ENCODE measurements at places on chromosomes 5 and 9.

GRCh38 chr5:1274471-1274870 is 20.4 kb downstream of the TERT start:
- no peak for DNase-seq

DNA sequence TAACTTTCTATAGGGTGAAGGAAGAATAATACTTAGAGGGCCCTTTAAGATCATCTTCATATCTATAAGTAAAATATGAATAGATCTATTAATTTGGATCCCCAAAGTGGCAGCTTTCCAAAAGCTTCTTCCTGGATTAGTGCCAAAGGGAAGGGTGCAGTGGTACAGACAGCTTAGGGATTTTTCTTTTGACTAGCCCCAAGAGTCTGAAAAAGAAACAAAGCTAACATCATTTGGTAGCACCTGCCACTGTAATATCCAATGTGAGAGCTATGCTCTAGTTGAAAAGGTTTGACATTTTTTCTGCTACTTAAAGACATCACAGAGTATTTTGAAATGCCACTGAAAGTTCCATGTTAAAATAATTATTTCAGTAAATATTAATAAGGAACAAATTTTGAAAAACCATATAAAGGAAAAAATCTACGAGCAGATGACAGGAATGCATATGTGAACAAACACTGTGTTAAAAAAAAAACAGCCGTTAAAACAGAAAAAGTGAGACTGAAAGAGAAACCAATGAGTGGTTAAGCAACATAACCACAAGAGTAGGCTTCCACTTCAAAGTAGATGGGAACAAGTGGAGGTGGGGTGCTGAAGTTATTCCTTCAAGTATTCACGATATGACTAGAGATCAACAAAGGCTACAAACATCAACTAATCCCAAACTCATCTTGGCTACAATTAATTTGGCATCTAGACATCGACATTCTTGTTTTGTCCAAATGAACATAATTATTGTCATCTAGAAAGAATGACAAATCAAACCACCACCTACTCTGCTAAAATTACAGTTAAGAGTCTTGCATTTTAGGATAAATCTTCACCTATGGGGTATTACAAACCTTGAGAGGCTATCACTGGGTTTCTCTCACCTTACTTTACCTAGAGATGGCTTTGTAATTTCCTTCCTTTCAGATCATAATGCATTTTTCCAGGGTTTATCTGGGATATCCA is 137.5 kb downstream of the CPLANE1 start:
- no peak for DNase-seq

- DNase-seq = no peak
These were observed 1.4 kb downstream of the MLLT3 start for GRCh38 chr9:20620650-20621470.

- no peak for DNase-seq
These were observed 97.5 kb upstream of the FREM1 start for GRCh38 chr9:15007698-15008097.

GRCh38 chr9:99058964-99059921 is 45.7 kb upstream of the TGFBR1 start:
- DNase-seq = no peak

GRCh38 chr9:135130207-135130976 is 42.9 kb downstream of the OLFM1 start:
- no peak for DNase-seq

DNA sequence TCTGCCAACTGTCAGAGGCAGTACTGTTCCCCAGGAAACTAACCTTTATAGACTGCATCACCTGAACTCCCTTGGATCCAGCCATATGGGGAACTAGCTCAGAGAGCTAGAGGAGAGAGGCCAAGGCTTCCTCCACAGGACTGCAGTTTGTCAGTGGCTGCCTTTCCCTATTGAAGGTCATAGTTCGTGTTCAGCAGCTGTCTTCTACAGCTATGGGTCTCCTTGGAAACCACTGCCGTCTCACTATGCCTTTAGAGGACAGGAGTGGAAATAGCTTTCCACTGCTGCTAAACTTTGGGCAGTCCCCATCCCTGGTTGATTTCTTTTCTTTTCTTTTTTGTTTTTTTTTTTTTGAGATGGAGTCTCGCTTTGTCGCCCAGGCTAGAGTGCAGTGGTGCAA is 4.4 kb upstream of the SLIT3 start:
- no peak for DNase-seq

DNA sequence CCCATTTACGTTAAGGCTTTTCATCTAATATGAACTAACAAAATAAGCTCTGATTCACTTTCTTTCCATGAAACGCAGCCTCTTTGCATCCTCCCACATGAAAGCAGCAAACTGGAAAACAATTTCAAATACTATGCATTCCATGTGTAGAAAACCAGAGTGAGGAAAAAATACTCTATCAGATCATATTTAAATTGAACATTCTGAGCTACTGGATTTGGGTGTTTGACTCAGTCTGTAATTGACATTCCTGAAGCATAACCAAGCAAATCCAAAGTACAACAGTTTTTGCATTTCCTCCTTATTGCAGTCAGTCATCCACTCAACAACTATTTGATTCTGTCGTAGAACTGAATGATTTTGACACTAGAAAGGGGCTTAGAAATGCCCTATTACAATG is 399.1 kb upstream of the NMUR2 start:
- DNase-seq = no peak

- no peak for DNase-seq
These were observed 61.9 kb downstream of the NSD1 start for GRCh38 chr5:177195307-177195952.

DNA sequence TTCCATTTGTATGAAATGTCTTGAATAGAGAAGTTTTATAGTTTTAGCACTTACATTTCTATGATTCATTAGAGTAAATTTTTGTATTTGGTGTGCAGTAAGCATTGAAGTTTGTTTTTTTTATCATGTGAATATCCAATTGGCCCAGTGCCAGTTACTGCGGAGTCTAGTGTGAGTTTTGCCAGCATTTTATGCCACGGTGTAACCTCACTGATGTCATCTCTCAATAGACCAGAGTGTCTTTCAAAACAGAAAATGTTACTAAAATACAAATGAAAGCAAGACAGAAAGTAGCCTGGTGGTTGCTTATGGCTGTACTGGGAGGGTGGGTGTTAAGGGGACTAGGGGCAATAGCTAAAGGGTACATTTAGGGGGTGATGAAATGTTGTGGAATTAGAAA is 62.8 kb downstream of the IPPK start:
- no peak for DNase-seq

DNA sequence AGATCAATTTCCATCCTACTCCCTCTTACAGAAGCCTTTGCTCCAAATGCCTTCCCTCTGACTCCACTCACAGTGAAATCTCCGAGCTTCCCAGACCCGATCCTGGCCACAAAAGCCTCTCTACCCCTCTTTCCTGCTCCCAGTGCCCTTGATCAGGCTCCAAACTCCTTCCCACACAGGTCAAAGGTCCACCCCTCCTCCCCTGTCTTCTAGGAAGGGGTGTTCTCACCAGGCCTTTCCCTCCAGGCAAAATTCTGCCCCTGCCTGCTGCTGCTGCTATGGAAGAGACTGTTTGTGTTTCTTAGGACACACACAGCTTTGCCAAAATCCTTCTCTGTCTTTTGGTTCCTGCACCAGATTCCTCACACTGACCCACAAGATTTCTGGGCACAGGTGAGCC is 85.8 kb upstream of the ALDH1A1 start:
- DNase-seq = no peak

DNA sequence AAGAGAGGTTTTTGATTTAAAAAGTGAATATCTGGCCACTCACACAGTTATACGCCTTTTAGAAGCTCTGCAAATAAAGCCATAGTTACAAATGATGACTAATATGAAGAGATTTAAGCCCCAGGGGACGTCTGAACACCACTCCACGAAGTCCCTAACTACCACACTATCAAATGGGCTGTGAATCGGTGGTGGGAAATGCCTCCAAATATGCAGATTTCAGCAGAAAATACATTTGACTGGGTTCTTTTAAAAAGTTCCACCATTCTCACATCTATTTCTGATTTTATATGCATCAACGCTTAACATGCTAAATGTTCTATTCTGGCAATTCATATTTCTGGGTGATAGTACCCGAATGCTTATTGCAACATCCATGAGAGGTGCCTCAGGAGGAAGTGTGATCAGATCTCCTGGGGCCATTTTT is 22.5 kb downstream of the TICAM2 start:
- DNase-seq = no peak

DNA sequence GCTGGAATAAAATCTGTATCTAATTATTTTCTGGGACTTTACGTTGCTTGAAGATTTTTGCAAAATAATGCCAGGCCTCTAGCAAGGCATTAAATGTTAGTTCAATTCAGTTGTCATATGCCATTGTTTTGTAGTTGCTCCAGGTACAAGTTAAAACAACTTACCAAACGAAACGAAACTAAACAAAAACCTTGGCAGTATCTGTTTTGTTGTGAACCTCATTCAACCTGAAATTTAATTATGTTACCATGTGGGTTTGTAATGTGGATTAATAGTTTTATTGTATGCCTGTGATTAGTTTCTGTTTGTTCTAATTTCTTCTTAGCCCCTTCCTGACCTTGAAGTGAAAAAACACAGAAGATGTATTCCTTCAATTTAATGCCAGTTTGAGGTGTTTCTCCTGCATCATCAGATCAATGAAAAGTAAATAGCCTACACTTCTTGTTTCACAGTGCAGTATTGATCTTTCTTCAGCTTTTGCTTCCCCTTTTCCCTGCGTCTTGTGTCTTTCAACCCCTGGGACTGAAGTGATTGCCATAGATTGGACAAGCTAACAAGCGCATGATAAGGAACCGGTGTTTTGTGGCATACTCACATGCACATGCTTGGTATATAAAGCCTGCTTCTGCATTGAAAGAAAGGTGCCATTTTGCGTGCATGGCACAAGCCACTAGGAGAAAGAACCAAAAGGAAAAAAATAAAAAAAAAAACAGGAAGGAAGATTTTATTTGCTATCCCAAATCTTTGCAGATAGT is 699.0 kb upstream of the ARRDC3 start:
- DNase-seq = no peak

- no peak for DNase-seq
These were observed 32.3 kb upstream of the TENT4A start for GRCh38 chr5:6680922-6681321.

GRCh38 chr5:158471535-158471924 is 612.6 kb upstream of the CLINT1 start:
- no peak for DNase-seq

Measured in NCI-H2081 treated with DMSO at 0.1 percent for 48 hours (cell line).